ENCODE measurements at places on chromosomes 11 and 22.
A peak's percentile ranks its signal among the peaks of the same experiment; 100 is the strongest.

GRCh38 chr11:10611979-10612862 lies 43.8 kb upstream of the LYVE1 start:
- DNase-seq = no peak

- peak; percentile 91 for DNase-seq
Observed at GRCh38 chr22:28798810-28799605, 1.4 kb downstream of the XBP1 start.

DNA sequence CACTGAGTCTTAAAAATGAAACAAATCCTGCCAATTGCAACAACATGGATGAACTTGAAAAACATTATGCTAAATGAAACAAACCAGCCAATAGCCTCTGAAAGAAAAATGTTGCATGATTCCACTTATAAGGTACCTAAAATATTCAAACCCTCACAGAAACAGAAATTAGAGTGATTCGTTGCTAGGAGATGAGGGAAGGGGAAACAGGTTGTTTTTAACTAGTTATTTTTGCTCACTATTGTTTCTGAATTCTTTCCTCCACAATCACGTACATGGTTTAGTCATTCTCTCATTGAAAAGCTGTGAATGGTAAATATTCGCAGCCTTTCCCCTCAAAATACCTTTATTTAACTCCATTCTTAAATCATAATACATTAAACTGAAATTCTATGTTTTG lies 14.0 kb upstream of the TYR start:
- no peak for DNase-seq

DNA sequence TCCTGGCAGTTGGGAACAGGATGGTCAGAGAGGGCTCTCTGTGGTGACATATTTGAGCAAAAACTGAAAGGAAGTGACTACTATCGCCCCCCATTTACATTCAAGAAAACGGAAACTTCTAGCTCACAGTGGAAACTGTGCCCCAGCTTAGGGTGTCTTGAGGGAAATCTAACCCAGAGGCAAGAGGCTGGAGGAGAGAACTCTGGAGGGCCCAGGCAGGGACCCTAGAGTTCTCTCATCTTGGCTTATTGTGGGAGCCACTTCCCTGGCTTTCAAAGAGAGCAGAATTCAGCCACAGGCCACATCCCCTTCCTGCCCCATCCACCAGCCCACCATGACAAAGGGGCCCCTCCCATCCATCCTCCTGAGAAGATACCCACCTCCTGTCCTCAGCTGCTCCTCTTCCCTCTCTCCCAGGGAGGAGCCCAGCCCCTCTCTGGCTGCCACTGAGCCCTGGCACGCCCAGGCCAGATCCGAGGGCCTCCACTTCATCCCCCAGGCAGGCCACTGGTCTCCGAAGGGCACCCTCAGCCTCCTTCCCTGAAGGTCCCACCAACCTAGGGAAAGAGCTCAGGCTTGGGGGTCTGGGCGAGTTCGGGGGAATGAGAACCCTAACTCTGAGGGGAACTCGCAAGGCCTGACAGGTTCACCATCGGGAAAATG lies 1.6 kb upstream of the TMPRSS13 start:
- DNase-seq = no peak

GRCh38 chr11:128421577-128422330 lies 165.6 kb downstream of the ETS1 start:
- DNase-seq = peak; percentile 73

DNA sequence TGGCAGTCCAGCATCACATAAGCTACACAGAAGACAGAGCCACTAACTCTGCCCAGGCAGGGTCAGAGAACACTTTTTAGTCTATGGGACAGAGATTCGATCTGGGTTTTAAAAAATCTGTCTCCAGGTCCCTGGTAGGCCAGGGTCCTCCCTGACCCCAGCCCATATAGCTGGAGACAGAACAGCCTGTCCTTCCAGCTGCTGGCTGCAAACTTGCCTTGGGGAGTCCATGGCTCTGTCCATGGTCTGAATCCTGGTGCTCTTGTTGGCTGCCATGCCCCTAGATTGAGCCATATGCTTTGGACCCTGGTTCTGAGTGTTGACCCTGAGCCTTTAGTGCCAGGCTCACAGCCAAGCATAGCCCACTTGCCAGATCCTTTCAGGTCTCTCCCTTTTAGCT lies 13.3 kb upstream of the LIPT2 start:
- no peak for DNase-seq

DNA sequence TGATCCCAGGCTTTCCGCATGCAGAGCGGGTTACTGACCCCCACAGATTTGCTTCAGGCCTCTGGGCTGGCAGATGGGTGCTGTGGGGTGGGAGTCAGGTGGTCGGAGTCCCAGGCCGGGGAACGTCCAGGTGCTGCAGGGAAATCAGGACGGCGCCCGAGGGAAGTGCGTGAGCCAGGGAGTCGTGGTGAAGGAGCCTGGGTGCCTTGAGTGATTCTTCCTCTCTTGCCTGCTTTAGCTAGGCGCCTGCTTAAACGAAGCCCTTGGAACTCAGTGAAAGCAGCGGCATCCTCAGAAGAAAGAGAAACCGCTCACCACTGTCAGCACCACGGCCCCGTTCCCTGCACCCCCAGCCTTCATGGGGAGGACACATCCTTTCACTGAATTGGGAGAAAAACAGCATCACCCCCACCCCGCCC lies 455.6 kb downstream of the BRD1 start:
- no peak for DNase-seq

DNA sequence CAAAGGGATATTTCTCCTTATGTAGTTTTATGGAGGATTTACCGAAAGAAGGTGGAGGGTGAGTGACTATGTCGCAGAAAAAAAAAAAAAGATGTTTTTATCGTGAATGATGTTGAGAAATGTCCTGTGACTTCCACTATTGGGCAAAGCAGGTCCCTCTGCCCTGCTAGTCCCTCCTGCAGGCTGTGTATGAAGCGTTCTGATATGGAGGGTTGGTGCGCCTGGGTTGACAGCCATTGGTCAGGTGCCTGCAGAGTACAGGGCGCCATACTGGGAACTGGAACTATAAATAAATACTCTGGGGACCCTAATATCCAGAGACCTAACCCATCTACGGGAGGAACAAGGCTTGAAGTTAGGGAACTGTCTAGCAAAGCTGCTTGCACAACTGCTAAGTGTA lies 1.5 kb downstream of the IL17RA start:
- DNase-seq = no peak

- peak; percentile 69 for DNase-seq
Observed at GRCh38 chr22:37486224-37486845, at the start of gene MFNG. TSS of gene MFNG (minus strand) at chr22:37486384. CDS start at chr22:37486177, 207 bp downstream.

DNA sequence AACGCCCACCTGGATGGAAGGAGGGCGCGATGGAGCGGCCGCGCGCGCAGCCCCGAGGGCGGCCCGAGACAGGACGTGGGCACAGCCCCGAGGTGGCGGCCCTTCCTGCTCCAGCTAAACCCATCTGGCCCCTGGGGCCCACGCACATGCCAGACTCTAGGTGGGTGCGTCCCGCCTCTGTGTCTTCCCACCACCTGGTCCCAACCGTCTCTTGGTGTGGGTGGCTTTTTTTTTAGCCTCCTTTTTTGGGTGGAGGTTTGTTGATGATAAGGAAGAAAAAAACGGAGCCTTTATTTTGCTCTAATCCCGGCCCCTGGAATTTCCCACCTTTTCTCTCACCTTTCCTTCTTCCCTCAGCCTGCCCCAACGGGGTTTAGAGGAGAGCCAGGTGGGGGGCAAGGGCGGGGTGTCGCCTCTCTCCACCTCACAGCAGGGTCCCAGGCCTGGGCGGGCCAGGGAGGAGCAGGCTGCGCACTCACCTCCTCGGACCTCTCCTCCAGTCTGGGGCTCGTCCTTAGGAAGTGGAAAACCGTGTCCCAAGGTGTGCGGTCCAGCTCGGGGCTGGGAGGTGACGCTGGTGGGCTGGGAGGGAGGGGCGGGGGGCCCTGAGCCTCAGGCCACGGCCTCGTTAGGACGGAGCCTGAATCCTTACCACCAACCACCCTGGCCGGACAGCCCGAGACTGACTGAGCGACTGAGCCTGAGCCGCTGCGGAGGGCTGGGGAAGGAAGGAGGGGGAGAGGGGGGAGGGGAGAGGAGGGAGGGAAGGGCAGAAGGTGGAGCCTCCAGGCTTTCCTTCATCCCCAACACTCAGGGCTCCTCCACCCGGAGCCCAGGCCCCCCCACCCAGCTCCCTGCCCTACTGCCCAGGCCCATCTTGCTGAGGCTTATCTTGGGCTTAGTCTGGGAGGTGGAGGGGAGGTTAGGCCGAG lies at the start of gene SOX10:
Gene SOX10, minus strand, starts transcription at position 696 of the 932 bp plus-strand sequence. CDS start 771 bp downstream, outside the sequence.
- DNase-seq = no peak

DNA sequence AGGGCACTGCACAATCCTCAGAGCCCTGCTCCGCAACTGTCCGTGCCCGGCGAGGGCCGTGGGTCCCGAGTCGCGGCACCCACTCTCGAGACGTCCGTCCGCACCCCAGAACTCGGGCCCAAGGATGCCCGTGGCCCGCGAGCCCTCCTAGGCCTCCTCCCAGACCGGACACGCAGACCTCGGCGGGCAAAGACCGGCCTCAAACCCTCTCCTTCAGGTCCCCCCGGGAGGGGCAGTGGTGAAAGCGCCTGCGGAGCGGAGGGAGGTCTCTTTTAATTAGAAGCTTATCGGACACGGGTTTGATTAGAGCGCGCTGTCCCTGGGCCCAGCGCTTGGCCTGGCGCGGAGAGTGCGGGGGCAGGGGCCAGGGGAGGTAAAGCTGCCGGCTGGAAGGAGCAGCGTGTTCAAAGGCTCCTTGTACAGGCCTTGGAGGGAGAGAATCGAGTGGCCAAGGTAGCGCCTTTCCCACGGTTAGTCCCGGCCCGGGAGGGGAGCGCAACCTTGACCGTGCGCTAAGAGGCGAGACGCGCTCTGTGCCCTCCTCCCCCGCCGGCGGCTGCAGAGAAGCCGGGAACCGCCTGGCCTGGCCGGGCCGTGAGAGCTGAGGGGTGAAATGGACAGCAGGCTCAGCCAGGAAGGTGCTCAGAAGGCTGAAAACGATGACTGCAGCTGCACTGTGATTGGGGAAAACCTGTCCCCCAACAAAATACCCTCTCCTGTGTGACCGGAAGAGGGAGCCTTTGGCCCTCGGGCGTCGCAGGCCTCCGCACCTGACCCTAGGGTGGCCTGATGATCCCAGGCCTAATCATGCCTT lies 4.6 kb downstream of the WT1 start:
- no peak for DNase-seq

DNA sequence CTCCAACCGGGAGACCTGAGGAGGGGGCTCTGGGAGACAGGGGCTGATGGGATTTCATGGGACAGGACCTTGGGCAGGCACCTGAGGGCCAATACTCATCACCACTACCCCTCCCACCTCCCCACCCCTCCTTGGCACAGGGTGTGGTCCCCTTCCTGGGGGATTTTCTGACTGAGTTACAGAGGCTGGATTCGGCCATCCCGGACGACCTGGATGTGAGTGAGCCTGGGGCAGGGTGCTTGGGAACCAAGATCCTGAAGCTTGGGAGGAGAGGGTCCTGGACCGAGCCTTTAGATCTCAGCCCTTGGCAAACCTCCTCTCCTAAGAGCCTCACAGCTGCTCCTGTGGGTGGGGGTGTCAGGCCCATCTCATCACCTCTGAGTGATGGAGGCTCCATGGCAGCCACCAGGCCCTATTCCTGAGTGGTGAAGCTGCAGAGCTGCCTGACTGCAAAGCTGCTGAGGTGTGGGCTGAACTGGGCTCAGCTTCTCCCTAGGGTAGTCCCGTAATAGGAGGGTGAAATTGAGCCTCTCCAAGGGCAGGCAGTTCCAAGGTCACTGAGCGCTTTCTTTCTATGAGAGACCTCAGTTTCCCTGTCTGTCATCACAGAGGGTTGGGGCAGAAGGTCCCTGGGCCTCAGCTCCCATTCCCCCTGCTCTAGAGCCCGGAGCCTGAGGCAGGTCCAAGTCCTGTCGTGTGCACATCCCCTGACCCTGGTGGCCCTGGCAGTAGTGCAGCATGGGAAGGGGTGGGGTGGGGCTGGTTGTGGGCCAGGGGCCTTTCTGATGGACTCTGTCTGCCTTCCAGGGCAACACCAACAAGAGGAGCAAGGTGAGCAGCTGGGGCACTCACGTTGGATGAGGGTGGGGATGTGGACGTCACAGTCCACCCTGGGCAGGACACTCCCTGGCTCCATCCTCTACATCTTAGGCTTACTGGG lies 6.5 kb downstream of the RGL4 start:
- DNase-seq = no peak

DNA sequence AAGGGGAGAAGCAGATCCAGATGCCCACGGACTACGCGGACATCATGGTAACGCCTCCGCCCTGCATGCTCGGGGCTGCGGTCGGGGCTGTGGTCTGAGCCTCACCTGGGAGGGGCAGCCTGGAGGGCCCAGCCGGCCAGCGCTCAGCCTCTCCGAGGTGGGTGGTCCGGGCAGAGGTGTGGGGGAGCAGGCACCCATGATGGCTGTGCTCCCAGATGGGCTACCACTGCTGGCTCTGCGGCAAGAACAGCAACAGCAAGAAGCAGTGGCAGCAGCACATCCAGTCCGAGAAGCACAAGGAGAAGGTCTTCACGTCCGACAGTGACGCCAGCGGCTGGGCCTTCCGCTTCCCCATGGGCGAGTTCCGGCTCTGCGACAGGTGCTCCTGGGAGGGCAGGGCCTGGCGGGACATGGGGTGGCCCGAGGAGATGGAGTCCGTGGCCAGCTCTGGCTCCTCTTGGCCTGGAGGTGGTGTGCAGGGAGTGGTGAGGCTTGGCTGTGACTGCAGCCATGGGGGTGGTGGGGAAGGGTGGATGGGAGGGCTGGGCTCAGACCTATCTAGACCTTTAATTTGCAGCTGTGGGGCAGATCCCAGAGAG lies 25.2 kb upstream of the TEF start:
- DNase-seq = no peak

DNA sequence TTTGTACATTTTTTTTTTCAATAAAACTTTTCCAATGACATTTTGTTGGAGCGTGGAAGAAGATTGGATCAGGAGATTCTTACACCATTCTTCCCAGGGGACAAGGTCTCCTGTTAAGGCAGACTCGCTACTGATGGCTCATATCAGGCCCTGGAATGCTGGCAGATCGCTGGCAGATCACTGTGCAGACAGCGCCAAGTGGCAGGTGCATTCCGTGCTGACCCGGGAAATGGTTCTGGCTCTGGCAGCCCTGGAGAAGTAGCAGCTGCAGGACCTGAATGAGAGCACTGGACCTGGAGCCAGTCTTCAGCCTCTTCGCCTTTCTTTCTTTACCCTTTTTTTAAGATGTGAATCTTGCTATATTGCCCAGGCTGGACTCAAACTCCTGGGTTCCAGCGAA lies 10.7 kb downstream of the SERPINH1 start:
- no peak for DNase-seq

- peak; percentile 20 for DNase-seq
Observed at GRCh38 chr11:125410091-125410490, 86.0 kb downstream of the FEZ1 start.

DNA sequence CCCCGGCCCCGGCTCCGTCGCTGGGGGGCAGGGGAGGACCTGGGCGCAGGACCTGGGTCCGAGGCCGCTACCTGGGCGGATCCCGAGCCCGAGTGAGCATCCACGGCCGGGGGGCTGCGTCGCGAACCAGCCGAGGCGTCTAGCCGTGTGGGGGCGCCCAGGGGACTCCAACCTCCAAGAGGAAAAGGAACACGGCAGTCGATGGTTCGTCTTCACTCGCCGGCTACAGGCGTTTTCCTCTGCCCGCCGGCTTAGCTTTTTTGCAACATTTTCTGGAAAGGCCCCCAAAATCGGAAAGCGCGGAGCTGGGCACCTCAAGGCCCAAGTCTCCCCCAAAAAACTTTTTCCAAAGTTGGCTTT lies 666 bp downstream of the PDGFB start:
- DNase-seq = peak; percentile 28
